Stimulated activated CD8-positive, alpha-beta memory T cell treated with anti-CD3 and anti-CD28 coated beads, Interleukin-15, amount 100 ng/mL, for 4 hours (primary cell): ENCODE measurements at places on chromosomes 3 and 15.

DNA sequence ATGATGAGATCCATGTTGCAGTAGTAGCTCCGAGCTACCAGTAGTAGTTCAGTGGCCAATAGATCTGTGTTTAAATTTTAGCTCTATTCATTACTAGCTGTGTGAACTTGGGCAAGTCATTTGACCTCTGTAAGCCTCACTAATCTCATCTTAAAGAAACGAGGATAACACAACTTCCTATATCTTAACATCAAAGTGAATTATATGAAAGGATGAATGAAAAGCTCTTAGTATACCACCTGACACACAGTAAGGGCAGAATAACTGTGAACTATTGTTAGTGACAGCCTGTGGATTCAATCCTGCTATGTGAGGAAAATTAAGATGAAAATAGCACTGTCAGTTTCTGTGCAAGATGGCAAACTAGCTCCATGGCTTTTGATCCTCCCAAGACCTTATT, 114.5 kb upstream of the PHLDB2 start:
- DNase-seq: no peak

DNA sequence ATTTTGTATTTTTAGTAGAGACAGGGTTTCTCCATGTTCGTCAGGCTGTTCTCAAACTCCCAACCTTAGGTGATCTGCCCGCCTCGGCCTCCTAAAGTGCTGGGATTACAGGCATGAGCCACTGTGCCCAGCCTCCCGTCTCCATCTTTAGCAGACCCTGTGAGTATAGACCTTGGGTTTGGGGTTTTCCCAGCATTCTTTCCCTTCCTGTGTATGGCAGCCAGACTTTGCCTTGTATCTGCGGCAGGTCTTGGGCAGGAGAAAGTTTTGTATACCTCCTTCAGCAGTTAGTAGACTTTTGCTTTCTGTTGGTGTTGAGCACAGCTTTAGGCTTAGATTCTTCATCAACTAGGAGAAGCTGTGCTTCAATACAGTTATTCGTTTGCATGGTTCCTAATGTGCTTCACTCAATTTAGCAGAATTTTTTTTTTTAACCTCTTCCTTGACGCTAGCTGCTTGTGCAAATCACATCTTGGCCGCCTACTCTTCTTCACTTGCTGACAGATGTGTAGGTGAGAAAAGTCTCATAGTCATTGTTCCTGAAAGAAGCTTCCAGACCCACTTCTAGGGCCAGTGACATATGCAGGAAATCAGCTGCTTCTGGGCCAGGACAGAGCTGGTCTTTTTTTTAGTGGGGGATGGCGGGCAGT, 38.4 kb downstream of the MAP2K1 start:
- DNase-seq: no peak

- no peak for DNase-seq
Measured at GRCh38 chr3:151845306-151845905, 28.0 kb upstream of the SUCNR1 start.

GRCh38 chr15:29319823-29320222, 50.2 kb upstream of the NSMCE3 start:
- DNase-seq: no peak

DNA sequence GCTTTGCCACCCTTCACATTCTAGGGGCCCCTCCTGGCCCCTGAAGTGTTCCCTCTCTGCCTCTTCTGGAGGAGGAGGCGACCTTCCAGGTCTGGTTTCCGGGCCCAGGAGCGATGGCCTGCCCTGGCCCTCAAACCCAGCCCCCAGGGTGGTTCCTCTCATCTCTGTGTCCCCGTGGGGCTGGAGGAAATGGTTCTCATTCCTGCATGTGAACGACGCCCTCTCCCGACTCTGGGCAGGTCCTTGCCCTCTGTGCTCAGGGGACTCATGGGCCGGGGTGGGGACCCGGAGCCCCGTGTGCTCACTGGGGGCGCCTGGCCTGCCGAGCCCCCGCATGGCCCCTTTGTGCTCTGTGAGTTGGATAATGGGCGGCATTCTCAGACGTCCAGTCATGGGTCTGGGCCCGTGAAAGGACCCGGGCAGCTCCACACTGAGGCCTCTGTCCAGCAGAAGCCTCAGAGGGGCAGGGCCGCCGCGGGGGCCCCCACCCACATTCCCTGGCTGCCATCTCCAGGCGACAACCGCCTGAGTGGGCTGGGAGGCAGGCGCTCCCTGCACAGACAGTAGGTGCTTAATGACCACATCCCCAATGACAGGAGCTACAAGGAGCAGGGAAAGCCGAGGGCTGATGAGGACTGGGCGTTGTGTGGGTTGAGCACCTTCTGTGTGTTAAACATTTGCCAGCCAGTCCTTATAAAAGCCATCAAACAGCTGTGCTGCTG, 5.5 kb upstream of the PLXND1 start:
- no peak for DNase-seq

- DNase-seq: no peak
Measured at GRCh38 chr3:189947948-189948723, 172.6 kb downstream of the P3H2 start.

GRCh38 chr3:183329543-183329942, 76.5 kb downstream of the B3GNT5 start:
- no peak for DNase-seq

DNA sequence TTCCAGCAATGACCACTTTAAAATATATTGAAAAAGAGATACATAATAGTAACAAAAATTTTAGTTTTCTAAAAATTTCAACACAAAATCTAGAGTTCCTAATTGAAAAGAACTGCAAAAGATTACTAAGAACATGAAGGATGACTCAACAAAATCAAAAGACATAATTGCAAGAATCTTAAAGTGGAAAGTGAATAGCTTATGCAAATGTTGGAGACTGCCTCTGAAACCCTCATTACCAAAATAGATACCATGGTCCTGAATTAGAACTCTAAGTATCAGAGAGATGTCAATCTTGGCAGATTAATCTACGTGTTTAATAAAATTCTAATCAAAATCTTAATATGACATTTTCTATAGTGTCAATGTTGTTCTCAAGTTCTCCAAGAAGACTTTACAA, 60.7 kb upstream of the SGO1 start:
- no peak for DNase-seq

DNA sequence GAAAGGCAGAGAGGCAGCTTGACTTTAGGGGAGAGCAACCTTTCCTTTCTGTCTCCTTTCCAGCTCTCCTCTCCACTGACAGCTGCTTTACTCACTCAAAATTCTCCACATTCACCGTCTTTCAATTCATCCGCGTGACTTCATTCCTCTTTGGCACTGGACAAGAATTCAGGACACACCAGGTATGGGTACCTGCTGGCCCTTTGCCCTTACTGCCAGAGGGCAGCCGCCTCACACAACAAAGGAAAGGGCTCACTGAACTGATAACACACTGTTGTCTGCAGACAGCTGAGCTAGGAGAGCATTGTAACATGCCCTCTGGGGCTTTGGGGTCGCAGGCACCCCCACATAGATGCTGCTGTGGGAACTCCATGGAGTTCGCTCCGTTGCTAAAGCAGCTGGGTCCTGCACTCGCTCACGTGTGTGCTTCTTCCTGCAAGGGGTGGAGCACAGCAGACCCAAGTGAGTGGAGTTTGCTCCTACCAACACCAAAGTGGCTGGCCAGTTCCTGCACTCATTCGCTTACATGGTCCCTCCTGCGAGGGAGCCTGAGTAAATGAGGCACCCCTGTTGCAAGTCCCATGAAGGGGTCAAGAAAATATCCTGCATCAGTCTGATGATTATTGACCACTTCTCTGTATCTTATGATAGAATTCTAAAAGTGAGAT, 79.0 kb upstream of the SGO1 start:
- DNase-seq: no peak

GRCh38 chr15:90686435-90687218, 30.5 kb upstream of the BLM start:
- DNase-seq: no peak

- DNase-seq: no peak
Measured at GRCh38 chr3:24483873-24484272, 10.8 kb downstream of the THRB start.

GRCh38 chr15:88804257-88804656, 1.0 kb downstream of the ACAN start:
- no peak for DNase-seq

DNA sequence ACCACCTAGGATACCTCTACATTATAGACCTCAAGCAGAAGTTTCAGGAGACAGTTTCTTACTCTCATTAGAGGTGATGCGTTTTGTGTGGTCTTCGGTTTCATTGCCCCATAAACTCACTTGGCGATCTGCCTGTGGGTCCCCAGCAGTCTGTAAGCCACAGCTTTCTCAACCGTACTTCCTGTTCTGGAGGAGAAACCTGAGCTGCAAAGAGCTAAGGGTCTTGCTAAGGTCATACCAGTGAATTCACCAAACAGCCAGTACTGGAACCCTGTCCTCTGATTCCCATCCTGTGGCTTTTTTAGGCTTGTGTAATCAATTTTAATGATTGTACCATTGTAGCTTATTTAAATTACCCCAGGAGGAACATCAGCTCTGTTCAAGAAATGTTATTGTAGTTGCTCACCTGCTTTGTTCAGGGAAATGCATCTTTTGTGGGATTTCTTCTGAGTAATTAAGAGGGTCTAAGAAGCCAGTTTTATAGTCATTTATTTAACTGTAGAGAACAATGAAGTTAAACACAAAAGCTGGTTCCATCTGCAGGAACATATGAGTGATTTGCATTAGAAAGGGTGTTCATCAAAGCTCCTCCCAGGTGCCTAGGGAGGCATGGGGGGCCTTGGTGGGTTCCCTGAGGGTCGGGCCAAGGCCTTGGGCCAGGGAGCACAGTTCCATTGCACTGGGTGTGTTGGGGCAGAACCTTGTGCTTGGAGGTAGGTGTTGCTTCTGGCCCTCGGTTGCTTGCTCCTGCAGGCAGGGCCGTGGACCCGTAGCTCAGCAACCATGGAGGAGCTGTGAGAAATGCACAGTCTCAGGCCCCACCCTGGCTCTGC, 69.6 kb downstream of the APBA2 start:
- DNase-seq: no peak

DNA sequence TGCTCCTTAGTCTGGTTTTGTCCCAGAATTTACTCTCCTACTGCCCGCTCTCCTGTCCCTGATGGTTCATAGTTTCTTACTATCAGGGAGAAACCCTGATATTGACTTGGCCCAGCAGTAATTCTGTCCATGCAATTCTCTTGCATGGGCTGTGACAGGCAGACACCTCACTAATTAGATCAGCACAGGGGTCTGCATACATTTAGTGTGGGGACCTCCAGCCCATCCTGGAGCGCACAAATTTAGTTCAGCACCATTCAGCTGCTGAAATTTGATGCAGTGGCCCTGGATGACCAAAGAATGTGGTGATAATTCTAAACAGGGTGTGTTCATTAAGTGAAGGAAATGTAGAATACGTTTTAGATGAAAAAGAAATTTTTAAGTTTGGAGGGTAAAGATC, 555.5 kb upstream of the TBL1XR1 start:
- no peak for DNase-seq

DNA sequence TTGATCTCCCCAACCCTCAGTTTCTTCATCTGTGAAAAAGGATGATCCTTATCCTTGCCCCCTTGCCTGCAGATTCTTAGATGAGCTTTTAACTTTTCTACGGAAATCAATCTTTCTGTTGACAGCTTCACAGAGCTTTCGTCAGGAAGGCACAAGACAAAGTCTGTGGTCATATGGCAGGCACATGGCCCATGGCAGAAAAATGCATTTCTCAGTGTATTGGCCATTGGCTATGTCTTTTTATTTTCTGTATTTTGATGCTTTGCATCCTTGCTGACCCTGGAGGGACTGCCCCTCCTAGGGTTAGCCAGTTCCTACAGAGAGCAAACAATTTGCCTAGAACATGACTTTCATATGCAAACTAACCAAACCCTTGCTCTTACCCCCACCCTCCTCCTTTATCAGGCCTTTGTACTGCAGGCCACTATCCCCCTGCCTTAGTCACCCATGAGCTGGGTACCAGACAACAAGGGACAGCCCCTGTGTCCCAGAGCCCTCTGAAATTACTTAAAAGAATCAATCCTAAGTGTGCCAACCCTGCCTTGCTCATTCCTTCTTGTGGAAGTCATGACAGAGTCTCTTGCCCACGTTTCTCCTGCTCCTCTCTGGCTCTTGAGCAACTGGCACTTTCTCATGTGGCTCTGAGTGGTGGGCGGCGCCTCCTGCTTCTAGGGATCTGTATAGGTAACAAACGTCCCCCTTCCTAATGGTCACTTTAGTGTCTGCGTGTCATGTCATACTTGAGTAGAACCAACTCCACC, 24.1 kb upstream of the NOX5 start:
- no peak for DNase-seq

DNA sequence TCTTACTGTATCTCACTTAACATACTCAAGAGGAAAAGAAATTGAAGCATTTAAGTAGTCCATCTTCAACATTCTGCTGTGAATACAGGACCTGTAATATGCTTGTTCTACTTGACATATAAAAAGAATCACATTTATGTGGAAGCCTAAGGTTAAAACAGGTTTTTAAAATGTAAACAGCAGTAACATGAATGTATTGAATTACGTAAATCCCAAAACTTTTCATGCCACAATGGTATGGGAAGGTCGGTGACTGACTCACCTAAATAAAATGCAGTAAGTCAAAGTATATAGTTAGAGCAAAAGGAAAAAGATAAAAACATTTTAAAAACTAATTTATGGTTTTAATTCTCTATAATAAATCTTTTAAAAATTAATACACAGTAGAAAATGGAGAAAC, 115.7 kb upstream of the TJP1 start:
- DNase-seq: no peak

GRCh38 chr15:56244811-56245576, 1.3 kb upstream of the RFX7 start:
- DNase-seq: peak; percentile 9

DNA sequence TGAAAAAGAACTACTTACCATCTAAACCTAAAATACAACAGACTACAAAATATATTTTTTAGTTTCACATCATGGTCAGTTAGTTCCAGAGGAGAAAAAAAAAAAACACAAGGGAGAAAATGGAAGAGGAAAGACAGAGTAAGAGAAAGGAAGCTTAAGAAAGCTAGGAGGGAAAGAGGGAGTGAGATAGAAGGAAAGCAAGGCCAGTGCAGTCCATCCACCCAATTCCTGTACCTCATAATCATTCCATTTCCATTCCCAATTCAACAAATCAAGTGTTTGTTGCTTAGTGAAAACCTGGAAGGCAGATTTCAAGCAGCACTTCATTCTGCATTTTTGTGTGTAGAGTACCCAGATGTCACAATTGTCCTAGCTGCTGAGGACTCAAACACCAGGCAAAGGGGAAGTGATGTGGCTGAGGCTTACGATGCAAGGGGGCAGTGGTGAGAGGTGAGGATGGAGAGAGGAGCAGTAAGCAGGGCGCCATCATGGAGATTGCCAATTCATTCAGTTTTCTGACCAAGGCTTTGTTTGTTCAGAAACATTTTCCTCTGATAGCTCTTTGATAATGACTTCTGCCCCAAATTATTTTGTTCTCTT, 83.6 kb upstream of the GSK3B start:
- no peak for DNase-seq
